Chondrocyte (in vitro differentiated cells): ENCODE measurements at places on chromosomes 16 and 17.

- no peak for DNase-seq
These were observed 26.5 kb upstream of the ALOX12 start for GRCh38 chr17:6969323-6969726.

GRCh38 chr17:83100220-83100852 is 20.9 kb downstream of the METRNL start:
- no peak for DNase-seq

- DNase-seq, result no peak
These were observed 59.5 kb downstream of the USP22 start for GRCh38 chr17:20983359-20983637.

- no peak for DNase-seq
These were observed 52.5 kb downstream of the ZNF778 start for GRCh38 chr16:89269805-89270665.

DNA sequence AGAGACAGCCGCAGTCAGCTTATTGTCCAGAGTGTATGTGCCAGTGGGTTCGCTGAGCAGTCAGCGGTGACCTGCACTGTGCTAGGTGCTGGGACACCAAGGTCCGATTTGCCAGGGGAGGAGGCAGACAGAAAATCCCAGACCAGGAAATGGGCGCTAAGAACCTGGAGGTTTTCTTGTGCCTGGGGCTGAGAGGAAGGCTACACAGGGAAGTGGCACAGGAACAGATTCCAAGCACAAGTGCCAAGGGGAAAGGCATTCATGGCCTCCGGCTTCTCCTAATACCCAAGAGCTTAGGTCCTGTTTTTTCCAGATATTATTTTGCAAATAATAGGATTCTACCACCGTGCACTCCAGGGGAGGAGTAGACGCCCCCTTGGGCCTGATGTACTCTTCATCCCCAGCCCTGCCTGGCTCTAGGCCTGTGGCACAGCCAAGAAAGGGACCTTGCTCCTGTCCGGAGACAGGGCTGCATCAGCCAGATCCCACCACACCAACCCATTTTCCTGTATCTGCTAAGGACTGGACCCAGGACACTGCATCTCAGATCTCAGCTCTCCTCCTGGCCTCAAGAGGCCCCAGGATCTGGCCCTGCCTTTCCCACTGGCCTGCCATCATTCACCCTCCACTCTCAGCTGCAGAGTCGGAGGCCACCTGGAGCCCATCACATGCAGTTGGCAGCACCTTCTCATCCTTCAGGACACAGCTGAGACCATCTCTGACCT is 187.2 kb downstream of the NTN1 start:
- DNase-seq, result peak; percentile 49

DNA sequence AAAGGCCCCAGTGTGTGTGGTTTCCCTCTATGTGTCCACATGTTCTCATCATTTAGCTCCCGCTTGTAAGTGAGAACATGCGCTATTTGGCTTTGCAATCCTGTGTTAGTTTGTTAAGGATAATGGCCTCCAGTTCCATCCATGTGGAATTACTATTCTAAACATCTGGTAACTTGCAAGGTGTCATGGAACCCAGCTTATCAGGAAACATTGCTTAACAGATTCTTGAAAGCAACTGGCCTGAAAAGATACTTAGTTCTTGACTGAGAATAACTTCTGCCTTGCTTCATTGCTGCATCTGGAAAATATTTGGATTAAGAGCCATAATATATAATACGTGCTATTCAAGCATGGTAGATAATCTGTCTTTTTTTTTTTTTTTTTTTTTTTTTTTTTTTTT is 27.8 kb downstream of the PAFAH1B1 start:
- no peak for DNase-seq

DNA sequence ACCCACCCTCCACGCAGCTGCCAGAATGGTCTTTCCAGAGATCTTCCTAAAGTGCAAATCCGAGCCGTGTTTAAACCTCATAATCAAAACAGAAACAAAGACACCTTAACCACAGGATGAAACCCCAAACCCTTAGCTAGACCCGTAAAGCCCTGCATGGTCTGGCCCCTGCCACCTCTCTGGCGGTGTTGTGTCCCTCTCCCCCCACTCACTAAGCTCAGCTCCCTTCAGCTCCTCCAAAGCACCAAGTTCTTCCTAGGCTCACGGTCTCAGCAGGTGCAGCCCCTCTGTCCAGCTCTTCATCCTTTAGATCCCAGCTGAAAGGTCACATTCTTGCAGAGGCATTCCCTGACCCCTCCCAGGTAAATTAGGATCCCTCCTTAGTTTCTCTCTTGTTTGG is 4.4 kb upstream of the NXPH3 start:
- no peak for DNase-seq

GRCh38 chr16:28182183-28182582 is 29.6 kb downstream of the XPO6 start:
- no peak for DNase-seq

GRCh38 chr16:28876019-28876659 is 2.1 kb upstream of the ATP2A1 start:
- DNase-seq, result no peak

DNA sequence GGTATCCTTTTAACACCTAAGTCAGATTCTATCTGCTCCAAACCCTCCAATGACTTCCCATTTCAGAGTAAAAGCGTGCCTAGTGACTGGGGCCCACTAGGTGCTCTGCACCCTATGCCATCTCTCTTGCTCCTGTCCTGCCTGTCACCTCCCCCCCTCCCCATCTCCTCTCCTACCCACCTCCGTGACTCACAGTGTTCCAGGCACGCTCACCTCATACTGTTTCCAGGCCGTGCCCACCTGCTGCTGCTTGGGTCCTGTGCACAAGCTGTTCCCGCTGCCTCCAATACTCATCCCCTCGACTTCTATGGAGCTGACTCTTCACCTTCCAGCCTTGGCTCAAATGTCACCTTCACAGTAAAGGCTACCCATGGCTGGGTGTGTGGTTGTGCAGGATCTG is 21.7 kb downstream of the DNAH3 start:
- no peak for DNase-seq

DNA sequence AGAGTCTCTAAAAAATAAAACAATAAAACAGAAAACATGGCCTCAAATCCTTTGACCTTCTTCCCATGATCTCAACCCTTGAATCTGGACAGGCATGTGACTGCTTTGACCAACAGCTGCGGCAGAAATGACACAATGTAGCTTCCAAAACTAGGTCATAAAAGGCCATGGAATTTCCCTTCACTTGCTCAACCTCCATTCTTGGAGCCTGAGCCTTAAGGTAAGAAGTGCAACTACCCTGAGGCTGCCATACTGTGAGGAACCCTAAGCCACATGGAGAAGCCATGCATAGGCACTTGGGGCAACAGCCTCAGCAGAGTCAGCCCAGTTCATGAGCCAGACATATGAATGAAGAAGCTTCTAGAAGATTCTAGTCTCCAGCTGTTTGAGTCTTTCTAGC is 75.7 kb upstream of the BRD7 start:
- DNase-seq, result no peak
